MV-4-11 (cell line): ENCODE measurements at places on chromosomes 6 and 20.

- no peak for DNase-seq
These were observed 5.2 kb downstream of the NAPB start for GRCh38 chr20:23415959-23416583.

DNA sequence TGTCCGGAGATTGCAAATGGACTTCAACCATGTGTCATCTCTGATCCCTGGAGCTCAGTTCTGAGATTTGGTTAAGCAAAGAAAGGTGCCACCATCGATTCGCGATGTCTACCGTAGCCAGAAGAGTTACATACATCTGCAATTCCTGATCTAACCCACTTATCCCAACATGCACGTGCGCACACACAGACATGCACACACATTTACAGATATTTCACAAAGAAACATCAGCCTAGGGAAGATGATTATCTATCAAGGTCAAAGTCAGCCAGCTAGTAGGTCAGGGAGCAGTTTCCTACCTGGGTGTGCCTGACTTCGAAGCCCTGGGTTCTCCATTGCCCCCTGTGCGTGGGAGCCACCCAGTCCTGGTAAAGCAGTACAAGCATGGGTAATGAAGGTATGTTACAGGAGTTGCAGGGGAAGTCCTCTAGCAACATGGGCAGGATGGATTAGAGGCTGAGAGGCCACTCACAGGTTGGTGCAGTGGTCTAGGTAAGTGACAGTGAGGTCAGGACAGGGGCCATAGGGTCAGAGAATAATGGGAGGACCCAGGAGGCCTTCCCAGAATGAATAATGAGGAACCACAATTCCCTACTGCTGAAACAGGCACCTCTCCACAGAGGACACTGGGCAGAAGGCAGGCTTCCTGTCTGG is 85.2 kb upstream of the MYL9 start:
- no peak for DNase-seq

DNA sequence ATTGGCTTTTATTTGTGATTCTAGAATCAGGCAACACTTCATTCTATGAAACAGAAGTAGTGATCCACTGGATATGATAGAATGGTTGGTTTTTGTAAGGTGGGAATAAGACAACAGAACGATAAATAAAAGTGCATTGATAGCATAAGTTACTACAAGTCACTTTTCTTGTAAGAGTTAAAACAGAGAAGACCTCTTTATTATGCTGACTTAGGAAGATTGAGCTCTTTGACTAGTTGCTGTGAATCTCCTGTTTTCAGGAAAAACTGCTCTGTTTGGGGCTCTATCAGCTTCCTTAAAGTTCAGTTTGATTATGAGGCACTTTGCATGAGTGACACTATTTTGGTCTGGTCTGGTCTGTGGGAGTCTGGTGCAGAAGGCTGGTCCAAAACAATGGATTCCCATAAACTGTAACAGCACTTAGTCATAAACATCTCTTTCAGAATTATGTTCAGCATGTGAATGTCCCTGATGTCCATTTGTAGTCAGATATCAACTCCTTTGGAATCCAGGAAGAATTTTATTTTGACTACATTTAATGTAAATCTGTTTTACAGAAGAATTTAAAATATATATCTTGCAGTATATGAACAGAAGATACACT is 35.0 kb upstream of the DSE start:
- DNase-seq = no peak

DNA sequence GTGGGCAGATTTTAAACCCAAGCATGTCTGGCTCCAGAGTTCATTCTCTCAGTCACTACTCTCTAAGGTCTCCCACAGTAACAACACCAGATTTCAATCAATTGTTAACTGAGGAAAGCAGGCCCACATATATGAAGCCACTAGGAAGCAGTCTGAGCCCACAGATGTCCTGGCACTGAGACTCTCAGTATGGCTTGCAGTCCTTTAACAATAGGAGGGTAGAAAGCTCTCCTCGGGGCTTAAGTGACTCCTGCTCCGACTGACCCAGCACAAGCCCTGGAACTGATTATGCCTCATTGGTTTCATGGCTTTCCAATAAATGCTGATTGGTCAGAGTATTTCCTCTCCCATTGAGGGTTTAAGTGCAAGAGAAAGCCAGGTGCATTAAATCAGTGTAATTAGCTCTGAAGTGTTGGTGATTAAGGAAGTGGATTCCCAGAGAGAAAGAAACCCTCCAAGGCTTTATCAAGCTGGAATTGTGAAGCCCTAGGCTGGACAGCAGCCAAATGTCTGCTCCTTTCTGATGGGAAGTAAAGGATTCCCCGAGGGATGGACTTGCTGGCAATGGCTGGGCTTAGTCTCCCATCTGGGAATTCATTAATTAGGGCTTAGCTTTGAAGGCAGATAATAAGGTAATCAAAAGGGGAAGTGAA is 76.6 kb upstream of the PROKR2 start:
- DNase-seq = no peak

- DNase-seq = no peak
These were observed 93.1 kb downstream of the NCR2 start for GRCh38 chr6:41428336-41428995.

DNA sequence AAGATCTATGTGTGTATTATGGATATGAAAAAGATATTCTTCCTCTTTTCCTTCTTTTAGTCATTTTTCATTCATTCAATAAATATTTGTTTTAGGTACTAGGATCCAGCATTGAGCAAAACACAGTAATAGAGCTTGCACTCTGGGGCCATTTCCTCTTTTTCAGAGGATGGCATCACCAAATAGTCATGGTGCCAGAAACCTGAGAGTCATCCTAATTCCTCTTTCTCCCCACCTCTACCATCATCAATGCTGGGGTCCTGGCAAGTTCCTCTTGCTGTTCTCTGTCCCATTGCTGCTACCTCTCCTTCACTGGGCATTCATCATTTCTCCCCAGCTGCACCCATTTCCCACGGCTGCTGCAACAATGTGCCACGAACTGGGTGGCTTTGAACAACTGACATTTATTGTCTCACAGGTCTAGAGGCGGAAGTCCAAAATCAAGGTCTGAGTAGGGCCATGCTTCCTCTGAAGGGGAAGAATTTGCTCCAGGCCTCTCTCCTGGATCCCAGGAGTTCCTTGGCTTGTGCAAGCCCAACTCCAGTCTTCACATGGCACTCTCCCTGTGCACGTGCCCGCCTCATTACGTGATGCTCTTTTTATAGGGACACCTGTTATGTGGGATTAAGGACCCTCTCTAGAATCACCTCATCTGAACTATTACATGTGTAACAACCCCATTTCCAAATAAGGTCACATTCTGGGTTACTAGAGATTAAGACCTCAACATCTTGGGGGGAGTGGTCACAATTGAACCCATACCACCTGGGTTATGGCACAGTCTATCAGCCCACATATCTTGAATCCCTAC is 9.5 kb upstream of the IGF2R start:
- peak; percentile 95 for DNase-seq

DNA sequence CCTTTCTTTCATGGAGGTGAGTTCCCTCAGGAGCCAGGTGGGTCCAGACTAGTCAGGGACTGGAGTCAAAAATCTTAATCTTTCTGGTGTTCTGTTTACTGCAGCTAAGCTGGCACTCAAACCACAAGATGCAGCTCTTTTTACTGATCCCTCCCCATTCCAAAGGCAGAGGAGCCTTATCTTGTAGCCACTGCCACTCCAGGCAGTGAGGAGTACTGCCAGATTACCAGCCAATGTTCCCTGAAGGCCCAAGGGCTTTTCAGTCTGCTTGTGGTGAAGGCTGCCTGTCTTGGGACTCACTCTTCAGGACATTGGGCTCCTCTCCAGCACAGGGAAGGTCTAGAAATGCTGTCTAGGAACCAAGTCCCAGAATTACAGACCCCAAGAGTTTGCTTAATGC is 490.4 kb upstream of the ADGRB3 start:
- DNase-seq = no peak

DNA sequence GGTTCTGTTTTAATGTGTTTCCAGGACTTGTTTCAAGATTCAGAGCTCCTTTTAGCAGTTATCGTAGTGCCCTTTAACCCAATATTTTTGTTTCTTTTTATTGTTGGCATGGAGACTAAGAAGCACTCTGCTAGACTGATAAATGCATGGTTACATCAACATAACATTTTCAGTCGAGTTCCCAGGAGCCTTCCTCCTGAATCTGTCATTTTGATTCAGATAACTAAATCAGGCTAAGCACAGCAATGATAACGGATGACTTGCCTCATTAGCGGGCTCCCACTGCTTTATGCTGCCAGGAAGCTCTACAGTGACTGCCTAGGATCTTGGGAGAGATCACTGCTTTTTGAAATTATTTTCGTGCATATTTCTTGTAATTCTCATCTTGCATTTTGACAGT is 772.8 kb upstream of the GJE1 start:
- DNase-seq = no peak

- peak; percentile 62 for DNase-seq
These were observed 27.9 kb upstream of the CD93 start for GRCh38 chr20:23114018-23114417.

DNA sequence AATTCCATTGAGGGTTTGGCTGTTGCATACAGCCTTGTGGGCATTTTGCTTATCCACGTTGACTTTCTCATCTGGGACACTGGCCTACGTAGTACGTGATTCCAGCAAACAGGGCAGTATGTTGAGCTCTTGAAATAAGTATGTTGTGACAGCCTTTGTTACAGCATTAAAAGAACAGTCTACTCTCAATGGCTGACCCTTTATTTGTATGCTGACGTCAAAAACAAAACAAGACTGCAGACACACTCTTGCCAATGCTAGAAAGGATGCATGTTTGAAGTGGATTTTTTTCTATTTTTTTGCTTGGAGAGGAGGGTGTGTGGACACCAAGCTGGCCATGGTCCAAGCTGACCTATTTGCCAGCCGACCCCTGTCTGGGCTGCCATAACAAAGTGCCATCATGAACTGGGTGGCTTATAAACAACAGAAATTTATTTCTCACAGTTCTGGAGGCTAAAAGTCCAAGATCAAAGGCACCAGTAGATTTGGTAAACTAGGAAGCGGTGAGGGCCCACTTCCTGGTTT is 10.8 kb upstream of the SNHG17 start:
- no peak for DNase-seq

DNA sequence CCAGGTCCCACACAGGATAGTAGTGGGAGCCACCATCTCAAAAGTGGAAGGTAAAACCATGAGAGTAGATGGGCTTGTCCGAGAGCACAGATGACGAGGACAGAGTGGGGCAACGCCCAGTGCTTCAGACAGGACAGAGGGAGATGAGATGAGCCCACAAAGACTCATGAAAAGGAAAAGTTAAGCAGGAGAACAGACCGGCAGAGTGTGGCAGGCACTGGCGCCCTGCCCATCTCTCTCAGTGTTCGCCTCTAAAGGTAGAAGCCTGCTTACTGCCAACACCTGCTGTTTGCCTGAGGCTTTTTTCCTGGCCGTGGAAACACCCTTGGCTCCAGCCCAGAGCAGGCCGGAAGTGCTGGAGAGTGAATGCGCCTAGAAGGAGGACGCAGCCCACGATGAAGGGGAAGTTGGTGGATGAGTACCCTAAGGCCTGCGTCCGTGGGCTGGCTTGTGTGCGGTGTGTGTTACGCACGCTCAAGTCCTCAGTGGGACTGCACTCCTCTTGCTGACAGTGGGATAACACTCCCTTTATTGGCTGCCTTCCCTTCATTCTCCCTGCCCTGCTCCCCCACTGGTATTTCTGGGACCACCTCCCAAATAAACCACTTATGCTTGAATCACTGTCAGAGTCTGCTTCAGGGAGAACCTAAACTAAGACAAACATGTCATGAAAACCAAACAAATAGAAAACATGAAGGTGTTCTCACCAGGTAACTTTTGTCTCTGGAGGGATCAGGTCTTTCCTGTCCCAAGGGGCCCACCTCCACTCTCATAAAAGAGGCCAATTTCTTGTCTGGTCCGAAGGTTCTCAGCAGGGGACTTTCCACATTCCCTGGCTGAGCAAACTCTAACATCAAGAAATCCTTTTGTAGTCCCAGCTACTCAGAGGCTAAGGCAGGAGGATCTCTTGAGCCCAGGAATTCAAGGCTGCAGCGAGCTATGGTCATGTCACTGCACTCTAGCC is 9.1 kb upstream of the FOXP4 start:
- DNase-seq = peak; percentile 44

- DNase-seq = no peak
These were observed 401.0 kb downstream of the CDC5L start for GRCh38 chr6:44788387-44788981.

DNA sequence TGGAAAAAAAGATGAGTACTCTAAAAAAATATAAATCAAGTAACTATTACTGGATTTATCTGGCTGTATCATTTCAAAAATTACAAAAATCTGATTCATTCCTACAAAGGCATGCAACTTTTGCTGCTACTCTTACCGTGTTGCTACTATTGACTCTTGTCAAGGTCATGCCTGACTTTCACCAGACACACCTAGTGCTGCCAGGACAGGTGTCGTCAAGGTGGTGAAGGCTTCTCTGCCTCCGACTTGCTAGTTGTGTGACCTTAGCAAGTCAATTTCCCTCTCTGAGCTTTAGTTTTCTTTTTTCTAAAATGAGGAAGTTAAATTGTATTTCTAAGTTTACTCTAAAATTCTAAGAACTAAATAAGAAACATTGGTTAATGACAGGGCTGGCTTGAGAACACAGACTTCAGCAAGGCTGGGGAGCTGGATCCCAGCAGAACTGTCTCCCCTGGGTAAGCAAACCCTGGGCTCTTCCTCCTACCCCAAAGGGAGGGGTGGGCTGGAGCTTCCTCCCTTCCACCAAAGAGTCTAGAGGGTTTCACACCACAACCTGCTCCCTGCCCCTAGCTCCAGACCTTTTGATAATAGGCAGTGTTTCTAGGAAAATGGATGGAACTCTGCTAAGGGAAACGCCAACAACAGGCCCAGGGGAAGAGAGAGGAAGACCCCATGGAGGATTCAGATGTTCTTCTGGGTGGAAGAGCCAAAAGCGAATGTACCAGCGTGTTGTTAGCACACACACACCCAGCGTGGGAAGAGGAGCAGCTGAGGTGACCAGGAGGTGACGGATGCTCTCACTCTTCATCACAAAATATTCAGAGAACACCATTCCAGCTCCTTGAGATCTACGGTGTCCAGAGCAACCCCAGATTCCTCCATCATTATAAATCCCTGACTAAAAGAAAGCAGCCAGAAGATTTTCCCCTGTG is 47.9 kb upstream of the CITED2 start:
- DNase-seq = peak; percentile 77

GRCh38 chr6:107641500-107641941 is 151.6 kb downstream of the SOBP start:
- no peak for DNase-seq

- DNase-seq = peak; percentile 32
These were observed 1.5 kb downstream of the CCND3 start for GRCh38 chr6:41939848-41940758.

DNA sequence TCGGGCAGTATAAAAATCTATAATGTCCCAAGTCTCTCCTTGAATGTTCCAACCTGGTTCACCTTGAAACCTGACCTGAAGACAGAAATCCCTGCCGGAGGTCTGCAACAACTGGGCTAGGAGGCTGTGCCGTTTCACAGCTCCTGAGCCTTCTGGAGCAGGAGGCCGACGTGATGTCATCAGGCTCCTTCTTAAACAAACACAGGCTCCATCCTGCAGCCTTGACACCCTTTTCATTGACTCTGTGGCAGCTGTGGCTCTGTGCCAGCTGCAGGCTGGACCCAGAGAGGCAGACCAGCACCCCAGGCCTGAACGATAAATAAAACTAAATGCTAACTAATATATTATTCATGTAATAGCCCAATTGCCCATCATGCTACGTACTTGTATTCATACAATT is 483.9 kb downstream of the CD83 start:
- DNase-seq = no peak

GRCh38 chr6:54864272-54864671 is 17.7 kb downstream of the FAM83B start:
- DNase-seq = no peak
